Renal cortex interstitium (tissue), 15 donors: ENCODE measurements at places on chromosomes 7 and 10.

- DNase-seq, result no peak
Observed at GRCh38 chr7:151381098-151381347, 28.8 kb downstream of the WDR86 start.

GRCh38 chr10:102670871-102671434 is 26.7 kb downstream of the TRIM8 start:
- no peak for DNase-seq

DNA sequence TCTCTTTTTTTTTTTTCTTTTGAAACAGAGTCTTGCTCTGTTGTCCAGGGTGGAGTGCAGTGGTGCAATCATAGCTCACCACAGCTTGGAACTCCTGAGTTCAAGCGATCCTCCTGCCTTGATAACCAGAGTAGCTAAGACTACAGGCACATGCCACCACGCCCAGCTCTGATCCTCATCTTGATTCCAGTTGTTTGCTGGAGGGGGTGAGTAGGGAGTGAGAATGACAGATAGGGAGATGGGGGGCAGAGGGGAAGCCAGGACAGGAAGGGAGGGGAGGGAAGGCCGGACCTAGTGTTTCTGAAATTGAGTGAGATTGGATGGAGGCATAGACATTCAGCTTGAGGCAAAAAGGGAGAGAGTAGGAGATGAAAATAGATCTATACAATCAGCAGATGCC is 25.2 kb upstream of the CPXM2 start:
- no peak for DNase-seq

- DNase-seq, result no peak
Observed at GRCh38 chr7:120986650-120987049, 1.9 kb upstream of the CPED1 start.

- no peak for DNase-seq
Observed at GRCh38 chr7:6432781-6433180, 15.0 kb downstream of the DAGLB start.

DNA sequence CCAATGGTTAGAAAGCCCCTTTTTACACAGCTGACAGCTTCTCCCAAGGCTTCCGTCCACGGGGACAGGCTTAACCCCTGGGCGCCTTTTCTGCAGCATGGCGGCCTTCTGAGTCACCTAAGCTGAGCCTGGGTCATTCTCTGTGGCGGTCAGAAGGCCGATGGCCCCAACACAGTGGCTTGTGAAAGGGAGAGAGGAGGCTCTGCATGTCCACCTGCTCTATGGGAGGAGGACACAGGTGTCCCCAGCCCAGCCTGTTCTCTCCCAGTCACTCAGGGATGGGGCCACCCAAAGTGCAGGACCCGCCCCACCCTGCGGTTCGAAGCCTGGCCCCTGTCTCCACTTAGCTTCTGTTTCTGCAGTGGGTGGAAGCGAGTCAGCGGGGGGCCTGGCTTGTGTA is 20.4 kb upstream of the TTYH3 start:
- no peak for DNase-seq
